MV-4-11 (cell line): ENCODE measurements at places on chromosomes 4 and X.
A peak's percentile ranks its signal among the peaks of the same experiment; 100 is the strongest.

- no peak for DNase-seq
Observed at GRCh38 chrX:154986826-154987575, 35.5 kb downstream of the F8 start.

- DNase-seq = no peak
Observed at GRCh38 chrX:95974890-95975289, 709.8 kb upstream of the DIAPH2 start.

GRCh38 chr4:54556051-54556450 is 101.7 kb upstream of the KIT start:
- DNase-seq = no peak

- DNase-seq = no peak
Observed at GRCh38 chr4:179441596-179441995, 1999.4 kb upstream of the AGA start.

DNA sequence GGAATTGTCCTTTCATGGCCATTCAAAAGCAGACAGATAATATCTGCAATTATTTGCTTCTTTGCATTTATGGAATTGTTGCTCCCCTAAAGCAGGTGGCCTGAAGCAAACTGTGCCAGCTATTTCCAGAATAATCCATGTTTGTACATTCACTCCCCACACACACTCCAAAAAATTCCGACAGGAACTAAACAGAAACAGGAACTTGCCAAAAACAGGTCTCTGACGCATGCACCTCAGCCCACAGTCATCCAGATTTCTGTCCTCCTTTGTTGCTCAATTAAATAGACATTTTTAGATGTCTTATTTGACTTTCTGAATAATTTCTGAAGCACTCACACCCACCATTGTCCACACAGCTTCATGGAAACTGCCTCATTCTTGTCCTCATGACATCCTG is 71.5 kb upstream of the EDNRA start:
- DNase-seq = peak; percentile 5

- DNase-seq = no peak
Observed at GRCh38 chr4:101864660-101865059, 74.1 kb downstream of the BANK1 start.

GRCh38 chr4:25856756-25857155 is 6.0 kb downstream of the SEL1L3 start:
- DNase-seq = peak; percentile 63

GRCh38 chr4:181216501-181216900 is 1026.7 kb upstream of the TENM3 start:
- no peak for DNase-seq

DNA sequence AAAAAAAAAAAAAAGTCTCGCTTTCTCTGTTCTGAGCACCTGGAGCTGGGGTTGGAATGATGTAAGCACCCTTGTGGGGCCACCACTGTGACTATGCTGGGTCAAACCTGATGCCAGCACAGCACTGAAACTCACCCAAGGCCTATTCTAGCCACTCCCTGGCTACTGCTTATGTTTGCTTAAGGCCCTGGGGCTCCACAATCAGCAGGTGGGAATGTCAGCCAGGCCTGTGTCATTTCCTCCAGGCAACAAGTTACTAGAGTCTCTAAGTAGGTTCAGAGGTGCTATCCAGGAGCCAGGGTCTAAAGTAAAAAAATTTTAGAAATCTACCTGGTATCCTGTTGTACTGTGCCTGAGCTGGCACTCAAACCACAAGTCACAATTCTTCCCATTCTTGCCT is 1306.8 kb downstream of the STIM2 start:
- no peak for DNase-seq
